ENCODE measurements at places on chromosomes 4 and X.

DNA sequence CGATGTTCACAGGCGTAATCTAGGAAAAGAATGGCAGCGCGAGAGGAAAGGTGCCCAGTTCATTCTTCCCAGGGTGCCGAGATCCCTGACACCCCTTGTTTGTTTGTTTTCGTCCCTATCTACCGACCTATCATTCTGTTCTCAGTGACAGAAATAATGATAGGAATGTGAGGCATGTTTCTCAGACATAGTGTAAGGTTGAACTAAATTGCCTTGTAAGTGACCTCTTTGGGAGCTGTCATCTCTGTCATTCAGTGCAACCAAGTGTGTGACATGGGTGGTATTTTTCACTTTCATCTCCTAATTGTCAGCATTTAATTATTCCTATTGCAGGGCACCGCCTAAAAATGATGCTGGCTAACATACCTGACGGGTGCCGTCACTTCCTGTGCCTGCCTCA is 24.4 kb downstream of the CLDN22 start:
- DNase-seq, result no peak

DNA sequence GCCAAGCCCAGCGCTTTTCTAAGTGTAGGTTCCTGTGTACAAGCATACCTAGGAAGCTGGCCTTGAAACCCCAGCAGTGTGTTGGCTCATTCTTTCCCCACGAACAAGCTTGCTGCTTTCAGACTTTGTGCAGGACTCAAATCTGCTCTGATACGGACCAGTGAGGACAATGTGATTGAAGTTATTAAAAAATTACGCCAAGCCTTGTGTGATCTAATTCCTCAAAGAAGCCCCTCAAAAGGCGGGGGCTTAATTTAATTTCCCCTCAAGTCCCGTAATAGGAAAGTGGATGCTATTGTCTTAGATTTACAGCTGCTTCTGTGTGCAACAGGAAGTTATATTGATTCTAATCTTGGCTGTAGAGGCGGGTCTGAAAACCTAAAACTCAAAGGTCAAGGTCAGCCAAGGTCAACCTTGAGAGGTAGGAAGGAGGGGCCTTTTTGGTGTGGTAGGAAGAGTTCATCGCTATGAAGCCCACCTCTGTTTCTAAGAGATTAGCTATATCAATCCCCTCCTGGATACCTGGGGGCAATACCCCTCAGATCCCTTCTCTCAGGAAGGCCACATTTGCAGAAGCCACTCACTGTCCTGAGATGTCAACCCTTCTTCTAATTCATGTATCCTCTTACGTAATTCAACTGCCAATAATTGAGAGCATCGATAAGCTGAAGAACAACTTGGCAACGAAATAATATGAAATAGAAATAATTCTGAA is 45.1 kb downstream of the TBC1D9 start:
- no peak for DNase-seq

DNA sequence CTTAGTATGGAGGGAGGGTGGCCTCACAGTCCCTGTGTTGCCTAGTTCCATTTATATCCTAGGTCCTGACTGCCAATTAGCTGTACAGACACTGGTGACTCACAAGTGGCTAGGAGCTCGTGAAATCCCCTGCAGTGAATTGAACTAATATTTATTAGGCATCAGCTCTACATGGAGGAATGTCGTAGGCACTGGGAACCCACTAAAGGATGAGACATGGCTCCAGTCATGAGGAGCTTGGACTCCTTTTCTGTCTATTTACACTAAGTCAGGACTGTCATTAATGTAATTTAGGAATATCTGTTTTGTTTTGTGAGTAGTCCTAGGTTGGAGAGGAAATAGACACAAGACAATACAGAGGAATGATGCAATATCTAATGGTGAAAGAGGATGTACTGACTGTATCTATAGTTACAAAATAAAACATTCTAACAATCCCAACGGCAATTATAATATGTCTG is 67.7 kb downstream of the MID1IP1 start:
- no peak for DNase-seq

DNA sequence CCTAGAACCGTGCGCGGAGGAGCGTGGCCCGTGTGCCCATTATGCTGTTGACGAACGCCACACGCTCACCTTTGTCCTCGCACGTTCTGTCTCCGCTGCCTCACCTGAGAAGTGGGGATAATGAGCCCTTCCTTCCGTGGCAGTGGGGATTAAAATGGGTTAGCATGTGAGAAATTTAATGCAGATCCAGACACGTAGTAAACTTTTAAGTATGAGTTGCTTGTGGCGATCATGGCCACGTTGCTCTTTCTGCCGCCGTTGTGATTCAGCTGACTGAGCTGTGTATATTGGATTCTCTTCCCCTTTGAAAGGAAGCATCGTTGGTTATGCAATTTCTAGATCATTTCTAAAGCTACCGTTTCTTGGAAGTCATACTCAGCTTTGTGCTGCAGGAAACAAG is 16.5 kb downstream of the TBC1D14 start:
- DNase-seq, result no peak

DNA sequence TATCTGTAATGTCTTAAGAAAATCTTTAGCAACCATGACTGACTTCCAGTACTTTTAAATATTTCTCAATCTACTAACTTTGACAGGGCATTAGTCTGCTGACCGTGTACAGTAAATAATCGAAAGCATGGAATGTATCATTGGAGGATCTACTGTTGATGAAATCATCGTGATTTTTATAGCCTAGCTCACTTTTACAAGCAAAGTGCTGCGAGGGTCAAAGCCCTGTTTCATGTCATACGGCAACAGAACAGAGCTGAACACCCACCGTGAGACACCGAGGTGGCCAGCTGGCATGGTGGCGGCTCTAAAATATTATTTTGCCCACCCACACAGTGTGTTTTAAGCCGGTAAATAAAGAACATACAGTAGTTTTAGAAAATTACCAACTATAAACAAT is 679.3 kb downstream of the FAT4 start:
- no peak for DNase-seq

DNA sequence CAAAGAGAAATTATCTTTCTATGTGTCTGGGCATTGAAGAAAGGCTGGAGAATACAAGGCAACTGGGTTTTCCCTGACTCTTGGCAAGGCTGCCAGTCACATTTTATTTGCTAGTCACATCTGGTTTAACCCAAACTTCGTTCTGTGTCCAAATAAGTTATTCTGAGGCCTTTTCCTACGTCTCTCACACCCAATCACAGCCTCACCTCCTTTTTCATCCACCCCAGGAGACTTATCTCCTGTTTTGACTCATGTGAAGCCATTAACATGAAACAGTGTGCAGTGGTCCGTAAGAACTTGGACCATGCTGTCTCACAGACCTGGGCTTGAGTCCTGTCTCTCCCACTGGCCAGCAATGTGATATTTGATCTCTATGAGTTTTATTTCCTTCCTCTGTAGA is 59.3 kb downstream of the CNGA2 start:
- no peak for DNase-seq

DNA sequence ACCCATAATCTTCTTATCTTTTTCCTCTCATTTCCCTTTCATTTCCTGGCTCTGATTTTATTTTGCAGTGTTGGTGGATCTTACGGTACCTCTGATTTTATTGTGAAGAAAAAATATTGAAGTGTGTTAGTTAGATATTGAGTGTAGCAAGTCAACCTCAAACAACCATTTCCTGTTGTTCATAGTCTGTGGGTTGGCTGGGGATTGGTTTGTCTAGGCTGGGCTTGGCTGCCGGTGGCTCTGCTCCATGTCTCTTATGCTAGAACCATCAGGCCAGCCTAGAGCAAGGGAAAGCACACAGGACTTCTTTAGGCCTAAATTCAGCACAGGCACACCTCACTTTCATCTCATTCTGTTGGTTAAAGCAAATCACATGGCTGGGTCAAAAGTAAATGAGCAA is 383.1 kb upstream of the LCORL start:
- no peak for DNase-seq

- DNase-seq, result no peak
Measured at GRCh38 chr4:11376571-11376970, 52.1 kb downstream of the HS3ST1 start.

GRCh38 chr4:26459054-26459755 is 31.1 kb downstream of the CCKAR start:
- DNase-seq, result no peak

DNA sequence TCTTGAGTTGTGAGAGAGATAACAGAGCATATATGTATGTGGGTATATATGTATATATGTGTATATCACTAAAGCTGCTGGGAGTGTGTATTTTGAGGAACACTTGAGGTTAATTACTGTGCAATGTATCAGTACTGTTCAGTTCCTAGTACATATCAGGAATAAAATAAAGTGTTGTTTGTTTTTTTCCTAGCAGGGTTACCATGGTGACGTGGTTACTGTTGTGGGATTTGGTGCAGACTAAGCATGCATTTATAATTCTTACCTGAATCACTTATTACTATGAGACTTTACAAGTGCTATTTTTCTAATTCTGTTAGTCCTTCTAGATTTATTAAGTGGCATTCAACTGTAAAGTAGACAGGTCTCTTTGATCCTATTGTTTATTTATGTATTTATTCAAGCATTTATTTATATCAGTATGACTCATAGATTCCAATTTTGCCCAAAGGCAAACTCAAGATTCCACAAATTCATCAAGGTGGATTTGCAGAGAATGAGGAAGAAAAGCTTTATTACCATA is 26.9 kb upstream of the BEX4 start:
- no peak for DNase-seq

DNA sequence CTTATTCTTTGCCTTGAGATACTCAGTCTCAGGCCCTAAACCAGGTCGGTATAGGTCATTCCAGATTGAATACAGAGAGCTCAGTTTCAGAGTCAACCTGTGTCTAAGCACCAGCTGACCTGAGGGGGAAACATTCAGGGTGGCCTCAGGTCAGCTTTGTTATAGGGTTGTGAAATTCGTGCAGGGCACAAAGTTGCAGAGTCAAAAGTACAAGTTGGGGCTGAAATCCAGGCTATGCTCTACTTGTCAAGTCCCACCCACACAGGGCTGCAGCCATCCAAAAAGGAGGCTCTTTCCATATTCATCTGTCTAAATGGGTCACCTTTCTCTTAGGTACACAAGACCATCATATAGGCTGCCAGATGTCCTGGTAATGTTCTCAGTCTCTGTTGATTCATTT is 89.7 kb downstream of the ITIH6 start:
- DNase-seq, result no peak

DNA sequence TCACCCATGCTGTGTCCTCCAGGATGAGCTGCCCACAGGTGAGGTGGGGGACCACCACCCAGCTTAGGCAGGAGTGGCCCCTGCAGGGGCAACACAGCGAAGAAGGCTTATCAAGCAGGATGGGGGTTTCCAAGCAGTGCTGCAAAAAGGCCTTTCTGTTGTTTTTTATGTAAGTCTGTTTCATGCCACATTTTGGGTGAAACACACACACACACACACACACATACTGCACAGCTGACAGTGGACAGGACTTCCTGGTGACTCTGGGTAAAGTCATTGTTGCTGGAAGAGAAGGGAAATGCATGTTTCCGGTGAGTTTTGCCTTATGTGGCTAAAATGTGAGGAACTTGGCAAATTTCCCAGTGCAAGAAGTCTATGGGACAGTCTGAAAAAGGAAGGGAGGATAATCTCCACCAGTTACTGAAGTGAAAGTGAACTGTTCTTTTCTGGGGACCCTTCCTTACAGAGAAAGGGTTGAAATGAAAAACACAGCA is 119.2 kb downstream of the IRF2 start:
- DNase-seq, result no peak

DNA sequence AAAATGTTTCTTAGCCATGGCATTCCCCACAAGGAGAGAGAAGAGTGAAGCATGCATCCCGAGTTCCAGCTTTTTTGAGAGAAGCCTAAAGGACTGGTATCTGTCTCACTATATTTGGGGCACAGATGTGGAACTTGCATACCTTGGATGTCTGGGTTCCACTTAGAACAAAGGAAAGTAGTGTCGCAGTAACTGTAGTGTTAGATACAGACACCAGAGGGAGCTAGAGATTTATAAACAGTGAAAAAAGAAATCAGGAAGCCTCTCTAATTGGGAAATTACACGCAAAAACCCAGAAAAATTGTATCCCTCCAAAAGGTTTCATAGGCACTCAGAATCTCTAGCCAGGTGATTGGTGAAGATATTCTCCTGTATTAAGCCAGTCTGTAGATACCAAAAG is 34.4 kb downstream of the AGTR2 start:
- no peak for DNase-seq

- no peak for DNase-seq
Measured at GRCh38 chr4:88600176-88600838, 8.0 kb downstream of the HERC3 start.

DNA sequence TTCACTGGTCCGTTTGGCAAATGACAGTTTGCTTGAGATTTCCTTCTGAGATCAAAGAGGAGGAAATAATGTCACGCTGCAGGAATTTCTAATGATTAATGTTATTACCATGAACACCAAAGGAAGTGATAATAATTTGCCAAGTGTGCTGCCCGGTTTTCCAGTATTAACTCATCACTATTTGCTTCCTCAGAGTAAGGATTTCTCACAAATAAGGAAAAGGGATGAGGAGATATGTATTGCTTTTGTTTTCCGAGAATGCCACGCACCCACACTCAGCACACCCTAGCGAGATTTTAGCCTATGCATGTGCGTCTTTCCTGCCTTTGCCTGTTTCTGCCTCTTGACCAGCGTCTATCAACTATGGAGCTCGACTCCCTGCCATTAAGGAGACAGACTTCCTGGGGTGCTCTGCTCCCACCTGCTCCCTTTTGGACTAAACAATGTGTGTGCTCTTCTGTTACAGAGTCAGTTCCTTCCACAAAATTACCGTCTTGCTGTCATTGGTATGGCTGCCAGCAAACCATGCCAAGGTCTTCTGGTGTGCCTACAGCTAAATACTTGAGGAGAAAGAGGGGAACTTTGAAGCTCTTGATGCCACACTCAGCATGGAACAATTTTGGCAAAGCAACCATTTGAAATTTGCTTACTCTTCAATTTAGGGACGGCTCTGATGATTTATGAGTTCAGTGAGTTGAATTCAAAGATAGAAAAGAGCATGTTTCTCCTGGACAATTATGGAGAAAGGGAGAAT is 393.1 kb upstream of the ZFP42 start:
- no peak for DNase-seq

- DNase-seq, result no peak
Measured at GRCh38 chr4:143357161-143357845, 20.6 kb downstream of the GAB1 start.

DNA sequence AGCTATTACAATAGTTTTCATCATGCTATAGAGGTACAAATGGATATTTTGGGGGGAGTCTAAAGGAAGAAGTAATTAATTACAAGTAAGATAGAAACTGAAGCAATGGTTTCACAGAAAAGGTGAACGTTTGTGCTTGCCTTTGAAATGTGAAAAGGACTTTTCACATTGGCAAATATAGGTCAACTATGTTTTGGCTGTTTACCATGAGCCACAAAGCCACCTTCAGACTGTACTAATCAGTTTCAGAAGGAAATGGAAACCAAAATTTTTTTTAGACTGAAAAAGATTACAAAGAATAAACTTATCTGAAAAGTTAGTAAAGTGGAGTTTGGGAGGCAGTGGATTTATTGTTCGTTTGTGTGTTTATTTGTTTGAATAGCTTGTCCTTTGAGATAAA is 32.1 kb downstream of the SYTL5 start:
- DNase-seq, result no peak

GRCh38 chrX:136193771-136194170 is 46.4 kb downstream of the FHL1 start:
- no peak for DNase-seq
